ENCODE measurements at places on chromosomes 1 and 21.

DNA sequence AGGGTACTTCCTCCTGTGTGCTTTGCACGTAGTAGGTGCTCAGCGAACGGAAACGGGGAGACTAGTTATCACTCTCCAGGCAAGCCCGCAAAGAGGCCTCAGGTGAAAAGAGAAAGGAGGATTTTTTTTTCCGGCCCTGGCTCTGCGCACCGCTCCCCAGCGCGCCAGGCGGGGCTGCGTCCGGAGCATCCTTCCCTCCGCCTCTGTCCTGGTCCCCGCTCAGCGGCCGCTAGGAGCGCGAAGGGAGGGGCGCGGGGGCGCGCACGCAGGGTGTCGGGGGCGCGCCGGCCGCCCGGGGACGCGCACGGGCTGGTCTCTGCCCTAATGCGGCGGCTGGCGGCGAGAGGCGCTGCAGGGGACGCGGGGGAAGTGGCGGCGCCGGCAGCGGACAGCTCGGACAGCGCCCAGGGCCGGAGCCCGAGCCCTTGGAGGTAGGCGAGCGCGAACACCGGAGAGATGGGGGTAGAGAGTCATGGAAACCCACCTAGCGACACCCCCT lies 42.3 kb upstream of the NFASC start:
- DNase-seq, result peak; percentile 33

DNA sequence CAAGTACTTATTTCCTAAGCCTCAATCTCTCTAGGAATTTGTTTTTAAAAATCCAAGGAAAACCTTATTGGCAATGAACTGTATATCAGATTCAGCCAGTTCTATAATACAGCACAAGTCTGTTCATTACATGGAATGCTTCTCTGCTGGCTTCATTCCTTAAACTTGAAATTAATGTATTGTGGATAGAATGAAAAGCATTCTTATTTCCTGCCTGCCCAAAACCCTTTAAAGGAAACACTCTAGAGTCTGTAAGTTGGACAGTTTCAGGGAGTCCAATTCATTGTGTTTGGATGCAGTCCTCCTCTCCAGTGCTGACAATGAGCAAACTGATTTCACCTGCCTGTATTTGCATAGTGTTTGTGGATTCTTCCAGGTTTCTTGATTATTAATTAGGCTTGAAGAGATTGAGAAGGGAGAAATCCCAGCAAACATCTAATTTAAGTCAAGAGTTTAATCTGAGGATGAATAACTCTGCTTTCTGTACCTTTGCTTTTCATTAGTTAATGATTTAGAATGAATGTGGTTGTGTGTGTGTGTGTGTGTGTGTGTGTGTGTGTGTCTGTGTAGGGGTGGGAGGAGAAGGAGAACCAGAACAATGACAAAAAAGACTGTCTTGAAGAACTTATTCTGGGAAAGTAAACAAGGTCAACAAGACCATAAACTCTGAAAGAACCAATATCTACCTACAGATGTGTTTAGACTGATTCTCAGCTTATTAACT lies 61.2 kb downstream of the CACHD1 start:
- no peak for DNase-seq

DNA sequence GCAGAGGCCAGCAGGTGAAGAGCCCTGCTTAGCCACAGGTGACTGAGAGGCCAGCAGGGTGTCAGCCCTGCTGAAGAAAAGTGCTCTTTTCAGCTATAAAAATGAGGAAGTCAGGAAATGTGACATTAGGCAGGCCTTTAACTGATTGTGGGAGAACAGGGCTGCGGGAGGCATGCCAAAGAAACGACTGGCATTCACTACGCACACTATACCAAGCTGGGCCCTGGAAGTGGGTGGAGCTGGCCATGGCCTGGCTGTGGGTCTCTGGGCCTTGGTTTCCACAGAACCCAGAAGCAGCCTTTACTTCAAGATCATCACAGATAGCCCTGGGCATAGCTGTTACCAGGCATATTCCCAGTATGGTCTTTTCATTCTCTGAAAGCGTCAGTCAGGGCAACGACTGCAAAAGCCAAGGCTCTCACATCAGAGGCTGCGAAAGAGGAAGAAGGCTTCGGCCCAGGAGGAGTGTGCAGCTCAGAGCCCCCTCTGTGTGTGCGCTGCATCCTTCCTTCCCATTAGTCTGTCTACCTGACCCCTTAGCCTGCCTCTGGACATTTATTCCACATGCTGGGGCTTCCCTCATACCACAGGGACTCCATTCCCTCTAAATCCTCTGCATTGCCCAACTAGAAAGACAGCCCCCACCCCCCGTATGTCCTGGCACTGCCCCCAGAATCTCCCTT lies 14.3 kb downstream of the SLC2A1 start:
- DNase-seq, result no peak

DNA sequence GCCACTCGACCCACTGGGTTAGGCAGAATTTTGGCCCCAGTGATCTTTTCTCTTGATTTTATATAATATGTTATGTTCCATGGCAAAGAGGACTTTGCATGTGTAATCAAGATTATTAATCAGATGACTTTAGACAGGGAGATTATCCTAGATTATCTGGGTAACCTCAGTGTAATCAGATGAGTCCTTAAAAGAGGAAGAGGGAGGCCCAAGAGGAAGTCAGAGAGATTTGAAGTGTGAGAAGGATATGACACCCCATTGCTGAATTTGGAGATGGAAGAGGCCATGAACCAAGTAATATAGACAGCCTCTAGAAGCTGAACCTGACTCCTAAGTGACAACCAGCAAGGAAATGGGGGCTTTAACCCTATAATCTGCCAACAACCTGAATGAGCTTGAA lies 117.1 kb upstream of the CSF3R start:
- no peak for DNase-seq

GRCh38 chr1:61593331-61593730 lies 131.6 kb downstream of the TM2D1 start:
- DNase-seq, result no peak

DNA sequence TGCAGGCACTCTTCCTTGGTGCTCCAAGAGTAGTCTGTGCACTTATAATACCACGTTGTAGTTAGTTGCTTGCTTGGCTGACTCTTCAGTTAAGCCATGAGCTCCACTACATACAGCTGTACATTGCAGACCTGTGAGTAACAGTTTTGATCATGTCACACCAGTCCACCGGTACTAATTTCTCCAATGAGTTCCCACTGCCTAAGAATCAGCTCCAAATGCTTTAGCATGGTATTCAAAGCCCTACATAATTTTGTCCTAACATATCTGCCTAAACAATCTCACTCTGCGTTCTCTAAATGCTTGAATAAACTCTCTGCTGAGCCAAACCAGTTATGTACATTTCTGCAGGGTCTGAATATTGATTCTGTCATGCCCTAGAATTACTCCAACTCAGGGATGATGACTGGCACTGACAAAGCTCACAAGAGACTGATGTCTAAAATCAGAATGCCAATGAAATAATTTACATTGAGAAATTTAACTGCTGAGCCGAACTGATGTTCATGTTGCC lies 200.7 kb downstream of the LHX8 start:
- no peak for DNase-seq

DNA sequence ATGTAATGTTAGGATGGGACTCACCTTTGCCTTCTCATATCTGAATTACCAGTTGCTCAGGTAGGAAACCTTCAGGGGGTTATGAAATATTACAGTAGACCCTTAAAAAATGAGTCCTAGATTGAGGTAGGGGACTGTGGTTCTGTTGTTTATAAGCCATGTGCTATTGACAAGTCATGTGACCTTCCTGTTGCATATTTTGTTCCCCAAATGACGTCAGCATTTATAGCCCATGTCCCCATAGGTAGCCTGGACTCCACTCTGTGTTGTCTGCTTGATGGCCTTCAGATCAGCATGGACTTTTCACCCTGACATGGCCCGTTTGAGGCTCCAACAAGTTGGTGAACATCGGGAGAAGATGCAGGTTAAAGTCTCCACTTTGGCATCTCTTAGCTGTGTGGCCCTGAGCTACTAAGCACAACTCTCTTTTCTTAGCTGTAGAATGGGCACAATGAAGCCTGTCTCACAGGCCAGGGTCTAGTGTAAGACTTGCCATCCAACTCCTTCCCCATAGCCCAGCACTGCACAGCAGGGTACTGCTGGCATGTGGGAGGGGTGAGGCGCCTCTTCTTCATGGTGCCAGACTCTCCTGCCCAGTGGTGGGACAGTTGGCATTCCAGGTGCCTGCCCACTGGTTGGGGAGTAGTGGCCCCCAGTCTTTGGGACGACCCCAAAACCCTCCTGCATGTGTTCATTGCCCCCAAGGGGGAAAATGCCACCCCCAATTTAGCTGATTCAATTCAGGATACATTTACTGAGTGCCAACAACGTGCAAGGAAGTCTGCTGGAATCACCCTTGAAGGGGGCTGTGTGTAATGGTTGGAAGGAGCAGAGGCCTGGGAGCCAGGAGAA lies 36.1 kb upstream of the TTC22 start:
- DNase-seq, result no peak

- DNase-seq, result no peak
Measured at GRCh38 chr1:55386456-55386855, 171.3 kb upstream of the USP24 start.

DNA sequence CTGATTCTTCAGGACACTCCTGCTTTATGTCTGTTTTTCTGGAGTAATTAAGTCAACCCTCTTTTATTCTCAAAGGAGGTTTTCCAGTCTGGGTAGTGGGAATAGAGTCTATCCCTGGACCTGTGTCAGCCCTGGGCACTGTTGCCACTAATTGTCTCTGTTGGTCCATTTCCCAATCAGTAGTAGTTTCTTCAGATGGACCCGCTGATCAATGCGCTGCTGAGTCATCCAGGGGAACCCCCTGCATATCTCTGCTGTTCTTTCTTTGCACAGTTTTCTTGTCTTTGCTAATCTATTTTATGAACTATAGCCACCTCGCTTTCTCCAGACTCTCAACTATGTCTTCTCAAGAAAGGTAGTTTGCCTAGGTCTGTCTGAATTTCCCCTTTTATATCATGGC lies 82.5 kb downstream of the TNNI3K start:
- no peak for DNase-seq

GRCh38 chr21:44509539-44509938 lies 30.5 kb downstream of the KRTAP10-1 start:
- no peak for DNase-seq

DNA sequence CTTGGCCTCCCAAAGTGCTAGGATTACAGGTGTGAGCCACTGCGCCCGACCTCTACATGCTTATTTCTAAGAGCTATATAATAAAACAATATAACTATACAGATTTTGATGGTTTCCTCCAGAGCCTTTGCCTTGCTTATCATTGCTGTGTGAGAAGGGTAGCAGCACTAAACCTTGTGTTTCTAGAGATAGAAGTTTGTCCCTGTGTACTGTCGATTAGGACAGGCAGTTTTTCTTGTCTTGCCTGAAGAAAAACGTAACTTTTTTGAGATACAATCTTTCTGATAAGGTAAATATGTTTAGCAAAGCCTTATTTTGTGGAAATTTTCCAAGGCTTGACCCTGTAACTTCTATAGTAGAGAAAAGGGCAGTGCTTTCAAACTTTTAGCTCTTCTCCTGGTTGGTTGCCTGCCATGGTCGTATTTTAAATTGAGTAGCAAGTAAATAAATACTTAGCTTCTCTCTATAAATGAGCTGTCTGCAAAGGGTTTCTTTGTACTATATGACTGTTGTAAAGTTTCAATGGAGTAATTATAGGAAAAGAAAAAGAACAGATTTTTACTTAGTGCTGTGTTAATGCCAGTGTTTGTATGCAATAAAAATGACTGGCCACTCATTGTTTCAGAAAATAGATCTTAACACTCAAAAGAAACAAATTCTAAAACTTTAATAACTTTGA lies 86.4 kb upstream of the CACYBP start:
- no peak for DNase-seq

DNA sequence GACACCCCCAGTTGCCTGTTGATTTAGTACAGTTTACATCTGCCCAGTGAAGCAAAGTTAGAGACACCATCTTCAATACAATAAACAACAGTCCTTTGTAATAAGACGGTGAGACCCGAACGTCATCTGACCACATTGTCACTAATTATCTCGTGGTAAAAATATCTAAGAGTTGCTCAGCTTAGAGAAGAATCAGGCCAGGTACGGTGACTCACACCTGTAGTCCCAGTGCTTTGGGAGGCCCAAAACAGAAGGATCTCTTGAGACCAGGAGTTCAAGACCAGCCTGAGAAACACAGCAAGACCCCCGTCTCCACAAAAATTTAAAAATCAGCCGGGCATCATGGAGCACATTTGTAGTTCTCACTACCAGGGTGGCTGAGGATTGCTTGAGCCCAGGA lies 53.5 kb downstream of the CD34 start:
- no peak for DNase-seq

GRCh38 chr1:112230232-112230631 lies 165.8 kb upstream of the CTTNBP2NL start:
- DNase-seq, result no peak

GRCh38 chr1:153100245-153100644 lies 5.9 kb upstream of the SPRR2E start:
- no peak for DNase-seq

GRCh38 chr1:64518692-64519481 lies 49.0 kb downstream of the CACHD1 start:
- no peak for DNase-seq

DNA sequence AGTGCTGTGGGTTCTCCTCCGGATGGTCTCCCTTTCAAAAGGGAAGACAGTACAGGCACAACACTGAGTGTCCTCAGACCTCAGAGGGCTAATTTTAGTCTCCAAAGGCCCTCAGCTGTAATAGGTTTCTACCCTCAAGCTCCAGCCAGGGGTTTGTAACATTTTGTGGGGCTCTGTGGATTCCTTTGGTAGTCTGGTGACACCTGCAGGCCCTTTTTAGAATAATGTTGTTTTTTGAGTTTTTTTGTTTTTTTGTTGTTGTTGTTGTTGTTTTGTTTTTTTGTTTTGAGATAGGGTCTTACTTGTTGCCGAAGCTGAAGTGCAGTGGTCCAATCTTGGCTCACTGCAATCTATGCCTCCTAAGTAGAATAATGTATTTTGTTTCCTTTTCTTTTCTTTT lies 15.0 kb upstream of the TMEM201 start:
- DNase-seq, result no peak

GRCh38 chr21:35048183-35048601 lies 910 bp downstream of the RUNX1 start:
- DNase-seq, result peak; percentile 43

DNA sequence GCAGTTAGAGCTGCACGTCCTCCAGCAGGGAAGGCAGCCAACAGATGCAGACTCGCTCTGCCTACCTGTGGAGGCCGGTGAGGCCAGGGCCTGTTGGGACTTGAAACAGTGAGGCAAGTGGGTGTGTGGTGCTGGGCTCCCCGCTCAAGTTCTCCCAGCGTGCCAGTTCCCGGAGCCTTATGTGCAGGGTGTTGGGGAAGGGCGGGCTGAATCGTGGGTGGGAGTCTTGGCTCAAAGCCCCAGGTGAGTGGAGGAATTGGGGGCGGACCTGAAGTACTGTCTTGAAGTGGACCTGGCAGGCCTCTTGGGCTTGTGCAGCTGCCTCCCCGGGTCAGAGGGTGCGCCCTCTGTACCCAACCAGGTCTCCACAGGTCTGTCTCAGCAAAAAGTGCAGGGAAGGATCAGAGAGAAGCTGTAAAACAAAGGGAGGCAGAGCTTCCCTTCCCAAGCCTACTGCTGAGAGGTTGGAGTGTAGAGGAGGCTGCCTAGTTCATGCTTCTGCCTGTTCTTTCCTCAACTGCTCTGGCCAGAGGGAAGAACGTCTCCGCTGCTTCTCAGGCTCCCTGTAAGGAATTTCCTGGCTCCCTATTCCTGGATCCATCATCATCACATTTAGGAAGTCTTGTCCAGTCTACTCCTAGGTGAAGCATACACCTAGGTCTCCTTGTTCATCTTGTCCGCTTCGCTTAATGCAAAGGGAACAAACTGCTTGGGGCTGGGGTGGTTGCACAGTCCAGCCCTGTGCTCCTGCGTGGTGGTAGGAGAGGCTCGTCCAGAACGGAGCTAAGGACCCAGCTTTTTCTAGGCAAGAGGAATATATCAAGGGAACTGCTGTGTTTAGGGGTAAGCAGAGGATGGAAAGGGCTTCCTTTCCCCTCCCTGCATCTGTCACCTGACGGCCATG lies 14.9 kb downstream of the UTP11 start:
- no peak for DNase-seq

GRCh38 chr1:154772606-154773506 lies 97.2 kb downstream of the KCNN3 start:
- no peak for DNase-seq

Measured in activated naive CD4-positive, alpha-beta T cell treated with Interleukin-2 at 50 U/mL for 16 hours (primary cell).